Right ventricle myocardium superior (tissue), 1 donor: ENCODE measurements at places on chromosomes 6 and 20. TPM values are rescaled to one million over a fixed set of nuclear protein-coding genes. Genes with fewer than 3 reads are reported as not detected.

The CGA gene
- total RNA-seq, result not detected

The IL17F gene
- total RNA-seq, result not detected

- DNase-seq, result no peak
Measured at GRCh38 chr20:47960769-47961541, 175.7 kb upstream of the SULF2 start.

DNA sequence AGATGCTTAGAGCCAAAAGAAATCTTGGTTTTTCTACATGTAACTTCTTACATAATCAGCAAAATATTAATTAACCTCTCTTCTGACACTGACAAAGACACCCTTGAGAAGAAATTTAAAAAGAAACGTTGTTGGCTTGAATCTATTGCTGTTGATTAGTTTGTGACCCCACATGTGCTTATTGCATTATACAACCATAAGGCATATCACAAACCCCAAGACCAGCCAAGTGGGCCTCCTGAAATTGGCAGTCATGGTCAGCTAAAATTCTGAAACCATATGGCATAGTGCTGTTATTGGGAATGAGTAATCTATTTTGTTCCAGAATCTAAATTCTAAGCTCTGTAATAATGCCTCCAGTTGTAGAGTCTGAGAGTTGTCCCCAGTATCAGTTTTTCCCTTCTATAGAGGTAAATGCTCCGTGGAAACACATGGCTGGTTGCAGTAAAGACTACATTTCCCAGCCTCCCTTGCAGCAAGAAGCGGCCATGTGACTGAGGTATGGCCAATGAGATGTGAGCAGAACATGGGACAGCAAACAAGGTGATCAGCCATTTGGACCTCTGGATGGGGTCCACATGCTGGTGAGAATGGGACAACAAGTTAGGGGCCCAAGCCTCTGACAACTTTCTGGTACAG is 42.3 kb upstream of the PTPN1 start:
- no peak for DNase-seq

The CLPSL1 gene
- total RNA-seq, result not detected

The NOX3 gene
- total RNA-seq, result not detected

- DNase-seq, result no peak
Measured at GRCh38 chr6:14977747-14978382, 268.0 kb upstream of the JARID2 start.

DNA sequence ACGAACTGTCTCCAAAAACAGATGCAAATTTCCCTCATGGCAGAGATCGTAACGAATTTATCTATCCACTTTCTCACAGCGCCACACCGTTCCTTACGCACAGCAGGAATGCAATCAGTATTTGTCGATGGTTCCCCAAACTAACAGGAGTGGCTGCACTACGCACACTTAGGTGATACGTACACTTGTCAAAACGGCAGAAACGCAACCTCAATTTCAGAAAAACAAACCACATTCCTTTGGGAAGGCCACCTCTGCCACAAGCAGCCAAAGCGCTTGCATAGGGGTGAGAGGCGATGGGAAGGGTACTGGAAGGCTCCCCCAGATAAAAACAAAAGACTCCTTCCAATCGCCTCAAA is 638 bp downstream of the MDN1 start:
- no peak for DNase-seq

The FAM209A gene
- total RNA-seq, result not detected

The COQ3 gene
- total RNA-seq, result 39.7 TPM

The CYP21A2 gene
- not detected for total RNA-seq

- no peak for DNase-seq
Measured at GRCh38 chr6:91080871-91081270, 494.0 kb upstream of the MAP3K7 start.

The GDAP1L1 gene
- total RNA-seq, result not detected

DNA sequence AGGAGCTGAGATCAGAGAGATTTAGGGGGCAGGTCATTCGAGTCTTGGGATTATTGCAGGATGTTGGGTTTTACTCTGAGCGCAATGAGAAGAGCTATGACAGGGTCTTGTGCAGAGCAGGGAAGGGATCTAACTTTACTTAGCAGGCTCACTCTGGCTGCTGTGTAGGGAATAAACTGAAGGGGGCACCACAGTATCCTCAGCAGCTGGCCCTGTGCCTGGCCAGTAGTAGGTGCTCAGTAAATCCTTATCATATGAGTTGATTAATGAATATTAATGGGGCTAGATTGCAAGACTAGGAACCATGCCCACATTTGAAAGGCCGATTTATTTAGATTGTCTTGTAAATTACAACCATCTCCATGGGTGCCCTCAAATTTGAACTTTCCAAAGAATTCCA is 4.6 kb upstream of the MDGA1 start:
- DNase-seq, result no peak

The LHFPL5 gene
- total RNA-seq, result not detected

GRCh38 chr20:56702931-56703840 is 74.1 kb downstream of the TFAP2C start:
- no peak for DNase-seq

The EPHA7 gene
- 2.4 TPM for total RNA-seq

DNA sequence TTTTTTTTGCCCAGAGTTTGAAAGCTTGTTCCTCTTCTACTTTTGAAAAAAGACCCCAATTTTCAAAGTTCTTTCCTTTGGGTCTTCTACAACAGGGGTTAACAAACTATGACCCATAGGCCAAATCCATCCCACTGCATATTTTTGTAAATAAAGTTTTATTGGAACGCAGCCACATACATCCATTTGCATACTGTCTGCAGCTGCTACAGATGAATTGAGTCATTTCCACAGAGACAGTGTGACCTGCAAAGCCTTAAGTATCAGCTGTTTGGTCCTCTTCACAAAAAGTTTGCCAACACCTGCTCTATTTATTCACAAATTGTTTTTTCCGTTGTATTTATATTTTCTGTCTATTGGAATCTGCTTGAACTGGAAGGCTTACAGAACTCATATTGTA is 189.2 kb downstream of the TBC1D7 start:
- DNase-seq, result no peak

GRCh38 chr6:137352859-137353258 is 133.7 kb upstream of the IFNGR1 start:
- DNase-seq, result no peak

The TRDN gene
- 370 TPM for total RNA-seq

The SIGLEC1 gene
- 9.6 TPM for total RNA-seq

- no peak for DNase-seq
Measured at GRCh38 chr6:152682141-152682540, 15.6 kb upstream of the MYCT1 start.

DNA sequence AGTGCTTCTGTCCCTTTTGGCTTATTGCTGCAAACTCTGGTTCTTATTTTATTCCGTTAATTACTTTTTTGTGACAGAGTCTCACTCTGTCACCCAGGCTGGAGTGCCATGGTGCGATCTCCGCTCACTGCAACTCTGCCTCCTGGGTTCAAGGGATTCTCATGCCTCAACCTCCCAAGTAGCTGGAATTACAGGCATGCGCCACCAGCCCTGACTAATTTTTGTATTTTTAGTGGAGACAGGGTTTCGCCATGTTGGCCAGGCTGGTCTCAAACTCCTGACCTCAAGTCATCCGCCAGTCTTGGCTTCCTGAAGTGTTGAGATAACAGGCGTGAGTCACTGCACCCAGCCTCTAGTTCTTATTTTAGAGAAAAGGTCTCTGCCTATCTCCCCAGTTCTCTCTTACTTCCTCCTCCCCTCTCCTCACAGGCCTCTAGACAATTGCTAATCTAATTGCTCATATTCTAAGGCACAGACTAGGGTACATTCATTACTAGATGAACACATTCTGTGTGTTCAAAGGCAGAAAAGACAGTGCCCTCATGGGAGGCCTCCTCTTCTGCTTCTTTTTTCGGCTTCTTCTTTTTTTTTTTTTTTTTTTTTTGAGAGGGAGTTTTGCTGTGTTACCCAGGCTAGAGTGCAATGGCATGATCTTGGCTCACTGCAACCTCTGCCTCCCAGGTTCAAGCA is 27.0 kb downstream of the EDEM2 start:
- no peak for DNase-seq

The KIF25 gene
- total RNA-seq, result 0.35 TPM

DNA sequence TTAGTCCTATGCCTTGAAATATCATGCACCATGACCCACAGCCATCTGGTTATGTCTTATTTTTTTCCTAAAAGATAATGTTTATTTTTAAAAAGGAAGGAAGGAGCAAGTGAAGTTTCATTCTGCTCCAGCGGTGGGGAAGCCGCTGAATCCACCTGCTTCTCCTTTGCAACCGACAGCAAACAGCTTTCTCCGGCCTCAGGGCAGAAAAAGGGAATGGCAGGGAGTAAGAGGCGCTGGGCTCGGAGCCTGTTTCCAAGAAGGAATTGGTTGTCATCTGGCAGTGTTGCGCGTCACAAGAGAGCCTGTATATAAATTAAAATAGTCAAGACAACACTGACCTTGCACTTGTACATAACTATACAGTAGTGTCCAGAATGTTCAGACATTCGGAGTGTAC is 14.2 kb downstream of the GFRA4 start:
- no peak for DNase-seq

The RNF146 gene
- total RNA-seq, result 47.3 TPM

The MUCL3 gene
- total RNA-seq, result not detected

DNA sequence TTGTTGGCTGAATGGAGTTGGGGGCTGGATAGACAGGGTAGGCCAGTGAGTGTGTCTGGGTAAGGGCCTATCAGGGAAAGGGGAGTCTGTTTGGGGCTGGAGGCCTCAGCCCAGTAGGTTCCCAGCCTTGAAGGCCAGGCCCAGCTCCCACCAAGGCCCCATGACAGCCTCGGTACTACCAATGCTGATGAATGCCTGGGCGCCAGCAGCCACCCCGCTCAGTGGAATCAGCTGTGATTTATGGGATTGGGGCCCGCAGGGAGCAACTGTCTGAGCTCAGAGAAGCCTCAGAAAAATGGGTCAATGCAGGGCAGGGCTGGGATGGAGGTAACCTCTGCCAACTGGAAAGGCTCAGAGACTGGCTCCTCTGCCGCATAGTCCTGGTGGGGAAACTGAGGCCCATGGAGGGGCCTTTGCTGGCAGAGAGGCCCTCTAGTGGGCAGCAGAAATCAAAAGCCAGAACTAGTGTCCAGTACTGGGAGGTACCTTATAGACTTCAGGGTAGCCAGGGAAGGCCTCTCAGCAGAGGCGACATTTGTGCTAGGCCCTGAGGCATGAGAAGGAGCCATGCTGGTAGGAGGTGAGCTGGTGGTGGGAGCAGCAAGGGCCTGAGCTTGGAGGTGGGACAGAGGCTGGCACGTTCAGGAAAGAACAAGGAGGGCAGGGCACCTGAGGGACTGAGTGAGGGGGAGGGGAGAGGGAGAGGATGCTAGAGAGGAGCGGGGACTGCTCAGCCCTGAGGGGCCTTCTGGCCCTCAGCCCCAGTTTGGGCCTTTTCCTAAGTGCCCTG is 36.4 kb downstream of the DLGAP4 start:
- DNase-seq, result no peak

DNA sequence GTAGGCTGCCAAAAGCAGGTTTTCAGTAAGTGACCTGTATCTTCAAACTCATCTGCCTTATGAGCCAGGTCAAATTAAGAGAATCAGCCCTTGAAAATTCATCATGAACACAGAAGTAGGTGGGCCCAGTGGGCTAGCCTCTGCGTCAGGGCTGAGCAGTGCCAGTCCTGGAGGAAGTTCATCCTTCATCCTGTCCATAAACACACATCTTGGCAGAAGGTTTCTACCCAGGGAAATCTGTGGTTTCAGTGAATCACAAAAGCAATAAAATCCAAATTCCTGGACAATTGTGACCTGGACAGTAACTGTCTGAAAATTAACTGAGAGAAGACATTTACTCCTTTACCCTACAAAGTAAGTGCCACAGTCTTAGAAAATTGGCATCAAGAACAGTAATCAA is 72.4 kb downstream of the ATG5 start:
- DNase-seq, result no peak

The SNAI1 gene
- 0.81 TPM for total RNA-seq

DNA sequence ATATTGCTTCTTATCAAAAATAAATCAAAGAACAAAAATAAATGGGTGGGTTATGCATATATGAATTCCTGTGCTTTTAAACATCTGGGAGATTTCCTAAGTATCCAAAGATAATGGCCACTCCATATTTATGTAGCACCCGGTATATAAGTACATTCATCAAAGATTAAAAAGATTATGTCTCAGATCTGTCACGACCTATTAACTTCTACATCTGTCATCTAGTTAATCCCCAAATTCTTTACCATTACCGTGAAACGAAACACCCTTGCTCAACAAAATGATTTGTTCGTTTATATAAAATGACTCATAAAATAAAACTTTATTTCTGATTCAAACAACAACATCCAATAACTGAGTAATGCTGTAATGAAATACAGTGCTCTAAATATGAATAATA is 64.8 kb upstream of the FOXQ1 start:
- DNase-seq, result no peak

DNA sequence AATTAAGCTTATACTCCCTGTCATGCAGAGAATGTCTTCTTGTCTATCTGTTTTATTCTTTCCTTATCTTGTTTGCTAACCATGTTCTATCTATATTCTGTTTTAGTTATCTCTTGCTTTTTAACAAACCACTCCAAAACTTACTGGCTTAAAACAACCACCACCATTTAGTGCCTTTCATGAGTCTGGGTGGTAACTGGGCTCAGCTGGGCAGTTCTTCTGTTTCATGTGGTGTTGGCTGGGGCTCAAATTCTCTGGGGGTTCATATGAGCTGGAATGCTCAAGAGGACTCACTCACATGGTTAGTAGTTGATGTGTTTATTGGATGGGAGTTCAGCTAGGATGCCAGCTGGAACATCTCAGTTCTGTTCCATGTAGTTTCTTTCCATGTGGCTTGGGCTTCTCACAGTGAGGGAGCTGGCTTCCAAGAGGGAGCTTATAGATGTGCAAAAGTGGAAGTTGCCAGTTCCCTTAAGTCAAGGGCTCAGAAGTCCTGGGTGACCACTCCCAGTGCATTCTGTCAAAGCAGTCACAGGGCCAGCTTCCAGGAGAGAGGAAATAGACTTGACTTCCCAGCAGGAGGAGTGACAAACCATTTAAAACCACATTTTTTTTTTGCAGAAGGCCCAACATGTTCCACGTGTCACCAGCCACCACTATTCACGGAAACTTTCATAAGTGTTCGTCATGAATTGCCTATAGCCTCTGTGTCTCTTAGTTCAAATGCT is 70.4 kb downstream of the PLCB4 start:
- no peak for DNase-seq

DNA sequence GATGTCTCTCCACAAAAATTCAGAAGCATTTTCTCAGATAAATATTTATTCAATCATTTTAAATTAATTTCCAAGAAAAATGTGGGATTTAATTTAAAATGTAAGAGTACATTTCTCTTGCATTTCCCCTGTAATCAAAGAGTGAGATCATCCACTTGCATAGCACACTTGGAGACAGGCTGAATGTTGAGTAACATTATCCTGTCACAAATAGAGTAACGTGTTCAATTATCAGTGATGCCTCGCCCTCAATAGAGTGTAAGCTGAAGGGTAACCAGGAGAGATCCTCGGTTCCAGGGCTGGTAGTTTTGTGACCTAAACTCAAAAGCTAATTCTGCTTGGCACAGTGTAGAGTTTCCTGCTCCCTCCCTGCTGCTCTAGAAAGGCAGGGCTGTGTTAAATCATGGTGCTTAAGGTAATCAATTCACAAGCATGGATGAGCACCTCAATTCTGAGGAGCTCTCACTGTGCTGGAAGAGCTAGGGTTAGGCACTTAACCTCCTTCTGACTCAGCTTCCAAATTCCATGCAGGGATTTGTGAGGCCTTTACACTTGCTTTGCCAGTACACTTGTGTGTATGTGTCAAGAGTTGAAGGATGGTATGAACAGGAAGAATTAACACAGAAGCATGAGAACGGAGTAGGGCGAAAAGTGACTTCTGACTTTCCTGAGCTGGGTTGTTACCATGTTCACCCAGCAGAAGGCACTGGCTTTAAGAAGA is 56.6 kb downstream of the MMUT start:
- no peak for DNase-seq

- DNase-seq, result no peak
Measured at GRCh38 chr6:139801571-139802321, 427.3 kb upstream of the CITED2 start.

The CASS4 gene
- total RNA-seq, result 0.40 TPM

The TNFAIP3 gene
- 4.6 TPM for total RNA-seq
